ENCODE measurements at places on chromosomes 11 and 22.

GRCh38 chr11:113446112-113446511 lies 29.1 kb downstream of the DRD2 start:
- DNase-seq, result no peak

- DNase-seq, result no peak
These were observed 340.5 kb downstream of the TENM4 start for GRCh38 chr11:79100093-79100910.

GRCh38 chr11:44530413-44531115 lies 34.9 kb upstream of the CD82 start:
- DNase-seq, result no peak

DNA sequence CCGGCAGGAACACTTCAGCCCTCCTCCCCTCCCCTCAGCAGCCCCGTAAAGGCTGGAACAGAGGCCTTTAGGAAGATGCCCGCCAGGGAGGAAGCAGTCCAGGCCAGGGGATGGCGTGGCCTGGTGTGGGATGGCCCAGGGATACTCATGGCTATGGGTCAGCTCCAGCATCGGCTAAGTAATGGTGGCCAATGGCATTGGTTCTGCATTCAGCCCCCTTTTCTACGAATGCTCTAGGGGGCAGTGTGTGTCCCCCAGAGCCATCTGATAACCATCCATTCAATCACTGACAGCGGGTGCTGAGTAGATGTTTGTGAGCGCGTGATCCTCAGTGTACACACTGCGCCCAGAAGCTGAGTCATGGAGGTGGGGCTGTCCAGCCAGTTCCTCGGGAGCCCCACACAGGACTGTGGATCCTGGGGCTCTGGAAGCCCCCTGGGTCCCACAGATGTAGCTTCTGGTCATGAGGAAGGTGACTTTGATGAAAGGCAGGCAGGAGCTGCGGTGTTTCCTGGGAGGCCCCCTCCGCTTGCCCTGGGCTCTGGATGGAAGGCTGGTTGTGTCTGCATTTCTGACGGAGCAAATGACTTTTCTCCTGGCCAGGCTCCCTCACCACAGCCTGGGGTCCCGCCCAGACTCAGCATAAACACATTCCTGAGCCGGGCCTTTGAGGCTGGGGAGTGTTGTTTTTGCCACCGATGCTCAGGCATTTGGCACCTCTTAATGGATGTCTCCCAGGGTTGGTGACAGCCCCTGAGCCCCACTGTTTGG lies 46.5 kb downstream of the FBLN1 start:
- DNase-seq, result peak; percentile 68

- no peak for DNase-seq
These were observed 10.5 kb upstream of the RPS19BP1 start for GRCh38 chr22:39543095-39543494.

GRCh38 chr22:25388866-25389540 lies 169.6 kb downstream of the CRYBB2 start:
- DNase-seq, result no peak

DNA sequence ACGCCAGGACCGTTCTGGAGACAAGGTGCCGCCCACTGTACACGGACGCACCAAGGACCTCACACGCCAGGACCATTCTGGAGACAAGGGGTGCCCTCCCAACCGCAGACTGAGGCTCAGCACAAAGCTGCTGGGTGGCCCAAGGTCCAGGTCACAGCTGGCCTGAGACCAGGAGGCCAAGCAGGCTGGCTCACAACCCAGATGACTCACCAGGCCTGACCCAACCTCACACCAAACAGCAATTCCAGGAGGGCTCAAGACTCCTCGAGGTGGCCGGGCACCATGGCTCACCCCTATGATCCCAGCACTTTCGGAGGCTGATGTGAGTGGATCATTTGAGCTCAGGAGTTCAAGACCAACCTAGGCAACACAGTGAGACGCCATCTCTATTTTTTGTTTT lies 14.8 kb downstream of the BRD1 start:
- DNase-seq, result no peak

- DNase-seq, result peak; percentile 21
These were observed 64.0 kb downstream of the SCN3B start for GRCh38 chr11:123590296-123590912.

DNA sequence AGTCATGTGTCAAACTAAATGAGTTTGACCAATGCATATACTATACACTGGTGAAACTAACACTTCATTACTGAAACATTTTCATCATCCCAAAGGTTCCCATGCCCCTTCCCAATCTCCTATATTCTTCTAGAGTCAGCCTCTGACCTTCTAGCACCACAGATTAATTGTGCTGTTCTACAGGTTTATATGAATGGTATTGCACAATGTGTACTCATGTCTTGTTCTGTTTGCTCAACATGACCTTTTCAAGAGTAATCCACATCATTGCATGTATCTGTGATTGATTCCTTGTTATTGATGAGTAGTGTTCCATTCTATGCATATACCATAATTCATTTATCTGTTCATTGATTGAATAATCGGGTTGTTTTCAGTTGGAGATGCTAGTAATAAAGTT lies 7.5 kb upstream of the OR8G1 start:
- no peak for DNase-seq

DNA sequence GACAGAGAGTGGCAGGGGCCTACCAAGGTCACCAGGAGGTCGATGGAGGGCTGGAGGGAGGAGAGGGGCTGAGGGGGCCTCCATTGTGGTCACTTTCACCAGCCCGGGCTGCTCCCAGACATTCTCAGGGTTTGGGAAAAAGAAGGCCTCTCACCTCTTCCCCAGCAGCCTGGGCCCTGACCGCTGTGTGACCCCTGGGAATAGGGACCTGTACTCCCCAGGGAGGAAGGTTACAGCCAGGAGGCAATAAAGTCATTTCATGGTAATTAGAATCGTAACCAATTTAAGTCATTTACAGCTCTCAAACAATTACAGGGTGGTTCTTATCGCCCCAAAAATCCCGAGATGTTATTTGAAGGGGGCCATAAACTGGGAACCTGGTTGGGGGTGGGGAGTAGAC lies 37.8 kb downstream of the ISX start:
- DNase-seq, result no peak

DNA sequence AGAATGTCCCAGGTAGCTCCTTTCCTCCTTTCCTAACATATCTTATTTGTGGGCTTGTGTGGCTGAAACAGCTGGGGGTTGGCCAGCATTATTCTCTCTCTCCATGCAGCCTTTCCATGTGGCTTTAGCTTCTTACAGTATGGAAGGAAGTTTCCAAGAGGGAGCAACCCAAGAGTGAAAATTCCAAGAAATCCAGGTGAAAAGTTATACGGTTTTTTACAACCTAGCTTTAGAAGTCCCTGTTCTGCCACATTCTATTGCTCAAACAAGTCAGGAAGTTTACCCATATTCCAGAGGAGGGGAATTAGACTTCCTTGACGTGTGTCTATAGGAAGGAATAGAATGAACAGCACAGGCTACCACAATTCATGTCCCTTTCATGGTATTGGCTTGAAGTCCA lies 10.0 kb upstream of the SWAP70 start:
- DNase-seq, result no peak

DNA sequence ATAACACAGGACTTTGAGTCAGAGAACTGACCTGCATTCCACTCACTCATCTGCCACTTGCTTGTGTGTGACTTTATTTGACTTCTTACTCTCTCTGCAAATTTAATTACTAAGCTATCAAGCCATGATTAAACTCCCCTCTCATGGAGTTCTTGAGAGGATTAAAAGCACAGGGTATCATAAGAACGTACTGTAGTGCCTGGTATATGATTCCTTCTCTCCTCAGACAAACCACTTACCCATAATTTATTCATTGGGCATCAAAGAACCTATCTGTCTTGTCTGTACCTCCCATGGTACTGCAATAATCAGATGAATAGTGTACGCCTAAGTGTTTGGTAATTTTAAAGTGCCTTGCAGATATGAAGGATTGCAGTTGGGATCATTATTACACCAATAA lies 130.6 kb upstream of the UBASH3B start:
- no peak for DNase-seq

DNA sequence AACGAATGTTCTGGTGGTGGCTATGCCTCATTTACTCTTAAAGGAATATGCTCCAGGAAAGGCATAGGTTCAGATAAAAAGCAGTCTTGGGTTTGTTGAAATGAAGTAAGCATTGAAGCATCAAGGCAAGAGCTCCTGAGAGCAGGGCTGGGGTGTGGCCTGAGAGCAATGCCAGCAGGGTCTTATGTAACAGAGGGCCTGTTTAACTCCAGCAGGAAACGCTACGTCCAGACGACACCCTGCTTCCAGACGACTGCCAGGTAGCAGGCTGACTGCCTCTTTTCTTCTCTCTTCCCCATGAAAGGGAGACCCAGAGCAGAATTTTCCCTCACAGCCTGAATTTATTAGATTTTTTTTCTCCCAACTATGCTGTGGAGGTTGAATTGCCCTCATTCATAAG lies 127.2 kb upstream of the SLC5A12 start:
- DNase-seq, result no peak

DNA sequence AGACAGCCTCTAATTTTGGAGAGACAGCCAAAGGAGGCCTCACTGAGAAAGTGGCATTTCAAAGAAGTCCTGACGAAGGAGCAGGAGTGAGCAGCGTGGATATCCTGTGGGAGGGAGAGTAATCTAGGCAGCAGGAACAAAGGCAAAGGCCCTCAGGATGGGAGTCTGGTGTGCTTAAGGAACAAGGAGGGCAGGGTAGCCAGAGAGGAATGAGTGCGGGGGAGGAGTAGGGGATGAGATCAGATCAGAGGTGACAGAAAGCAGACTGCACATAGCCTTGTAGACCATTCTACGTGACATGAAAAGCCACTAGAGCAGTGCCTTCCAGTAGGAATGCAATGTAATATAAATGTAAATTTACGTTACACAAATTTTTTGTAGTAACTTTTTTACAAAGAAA lies 5.6 kb downstream of the SLC36A4 start:
- DNase-seq, result no peak

DNA sequence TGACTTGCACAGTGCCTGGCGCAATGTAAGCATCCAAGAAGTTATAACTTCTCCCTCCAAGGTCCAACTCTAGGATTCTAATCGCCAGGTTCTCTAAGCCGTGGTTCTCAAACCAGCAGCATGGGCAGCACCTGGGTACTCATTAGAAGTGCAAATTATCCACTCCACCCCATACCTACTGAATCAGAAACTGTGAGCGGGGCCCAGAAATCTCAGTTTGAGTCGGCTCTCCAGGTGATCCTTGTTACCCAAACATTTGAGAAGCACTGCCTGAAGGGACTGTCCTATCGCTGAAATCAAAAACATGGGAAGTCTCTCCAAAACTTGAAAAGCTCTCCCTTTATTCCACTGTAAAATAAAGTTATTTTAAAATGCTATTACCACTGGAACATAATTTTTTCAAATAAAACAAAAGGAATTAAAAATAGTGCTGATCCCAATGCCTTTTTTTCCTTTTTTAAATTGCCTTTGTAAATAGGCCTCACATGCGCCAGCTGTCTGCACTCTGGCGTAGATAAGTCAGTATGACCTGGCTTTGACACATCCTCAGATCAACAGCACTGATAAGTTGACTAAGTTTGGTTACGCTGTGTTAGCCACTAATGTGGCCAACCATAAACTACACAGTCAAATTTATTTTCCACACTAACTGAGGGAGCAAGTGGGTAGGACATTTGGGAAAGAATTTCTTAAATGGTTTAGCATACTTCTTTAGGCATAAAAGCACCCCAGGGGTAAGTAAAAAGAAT lies 8.4 kb upstream of the CTR9 start:
- no peak for DNase-seq

DNA sequence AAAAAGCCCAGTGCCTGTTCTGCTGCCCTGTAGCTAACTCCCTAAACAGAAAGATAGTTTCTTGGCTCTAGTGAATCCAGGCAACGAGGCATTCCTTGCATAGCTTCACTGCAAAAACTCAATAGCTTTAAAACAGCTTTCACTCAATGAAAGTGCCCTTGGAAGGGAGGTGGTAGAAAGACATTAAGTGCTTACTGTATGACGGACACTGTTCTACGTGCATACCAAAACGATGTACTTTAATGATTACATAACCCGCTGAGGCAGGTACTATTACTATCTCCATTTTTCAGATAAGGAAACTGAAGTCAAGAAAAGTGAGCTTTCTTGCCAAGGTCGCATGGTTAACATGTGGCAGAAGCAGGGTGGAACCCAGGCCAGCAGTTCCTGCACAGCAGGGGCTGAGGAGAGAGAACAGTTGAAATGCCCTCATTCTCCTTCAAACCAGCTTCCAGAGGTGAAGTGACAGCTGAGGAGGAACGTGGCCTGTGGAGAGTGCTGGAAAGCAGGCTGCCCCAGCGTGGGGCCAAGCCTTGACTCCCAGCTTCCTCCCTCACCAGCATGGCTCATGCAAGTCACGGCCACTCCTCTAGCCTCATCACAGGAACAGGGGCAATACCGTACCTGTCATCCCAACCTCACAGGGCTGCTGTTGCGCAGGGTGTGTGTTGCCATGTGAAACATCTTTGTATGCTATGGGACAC lies 227.5 kb upstream of the NARS2 start:
- DNase-seq, result peak; percentile 71

GRCh38 chr11:69385144-69385820 lies 91.3 kb downstream of the MYEOV start:
- no peak for DNase-seq

DNA sequence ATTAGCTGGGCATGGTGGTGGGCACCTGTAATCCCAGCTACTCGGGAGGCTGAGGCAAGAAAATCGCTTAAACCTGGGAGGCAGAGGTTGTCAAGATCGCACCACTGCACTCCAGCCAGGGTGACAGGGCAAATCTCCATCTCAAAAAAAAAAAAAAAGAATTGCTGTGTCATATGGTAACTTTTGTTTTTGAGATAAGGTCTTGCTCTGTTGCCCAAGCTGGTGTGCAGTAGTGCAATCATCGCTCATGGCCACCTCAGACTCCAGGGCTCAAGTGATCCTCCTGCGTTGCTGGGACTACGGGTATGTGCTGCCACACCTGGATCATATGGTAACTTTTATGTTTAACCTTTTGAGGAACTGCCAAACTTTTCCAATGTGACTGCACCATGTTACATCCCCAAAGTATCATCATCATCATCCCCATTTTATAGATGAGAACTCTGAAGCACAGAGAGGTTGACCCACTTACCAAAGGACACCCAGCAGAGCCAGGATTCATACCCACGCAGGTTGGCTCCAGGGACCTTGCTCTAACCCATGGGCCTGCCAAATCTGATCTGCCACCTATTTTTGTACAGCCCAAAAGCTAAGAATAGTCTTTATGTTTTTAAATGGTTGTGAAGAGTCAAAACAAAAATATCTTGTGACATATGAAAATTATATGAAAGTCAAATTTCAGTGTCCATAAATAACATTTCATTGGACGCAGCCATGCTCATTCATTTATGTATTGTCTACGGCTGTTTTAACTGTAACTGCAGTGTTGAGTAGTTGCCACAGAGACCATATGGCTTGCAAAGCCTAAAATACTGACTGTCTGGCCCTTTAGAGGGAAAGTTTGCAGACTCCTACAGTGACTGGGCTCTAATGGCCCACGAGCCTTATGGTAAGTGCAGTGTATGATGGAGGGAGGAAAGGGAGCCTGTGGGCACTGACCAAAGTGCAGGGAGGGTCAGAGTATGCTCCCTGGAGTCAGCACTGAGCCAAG lies 45.3 kb downstream of the GDPD5 start:
- DNase-seq, result no peak

GRCh38 chr22:47011859-47012258 lies 249.4 kb downstream of the TBC1D22A start:
- DNase-seq, result no peak
